ENCODE measurements at places on chromosomes 5 and 9.
A peak's percentile ranks its signal among the peaks of the same experiment; 100 is the strongest.

- DNase-seq: peak; percentile 6
These were observed at the start of gene CDO1 for GRCh38 chr5:115816226-115817081. Gene CDO1, minus strand, starts transcription at chr5:115816659. Its CDS starts 262 bp downstream, at chr5:115816397.

DNA sequence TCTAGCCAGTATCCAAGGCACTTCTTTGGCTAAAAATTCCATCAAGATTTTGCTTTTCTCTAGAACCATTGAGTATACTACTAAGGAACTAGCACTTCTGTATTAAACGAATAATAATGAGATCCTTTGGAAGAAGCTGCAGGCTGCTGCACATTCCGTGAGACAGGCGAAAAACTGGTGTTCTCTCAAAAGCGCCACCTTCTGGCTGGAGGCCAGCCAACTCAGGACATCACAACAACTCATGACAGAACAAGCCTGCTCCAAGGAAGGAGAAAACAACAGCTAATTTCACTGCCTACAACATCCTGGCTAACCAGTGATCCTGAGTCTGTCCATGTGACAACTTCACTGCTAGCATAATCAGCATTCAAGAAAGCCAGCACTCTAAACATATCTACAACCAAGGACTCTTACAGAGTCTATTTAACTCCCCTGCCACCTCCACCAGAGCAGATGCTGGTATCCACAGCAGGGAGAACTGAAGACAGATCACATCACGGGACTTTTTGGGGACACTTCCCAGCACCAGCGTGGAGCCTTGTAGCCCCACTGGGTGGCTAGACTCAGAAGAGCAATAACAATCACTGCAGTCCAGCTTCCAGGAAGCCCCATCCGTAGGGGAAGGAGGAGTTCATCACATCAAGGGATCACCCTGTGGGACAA lies 150.5 kb downstream of the YTHDC2 start:
- DNase-seq: peak; percentile 5

DNA sequence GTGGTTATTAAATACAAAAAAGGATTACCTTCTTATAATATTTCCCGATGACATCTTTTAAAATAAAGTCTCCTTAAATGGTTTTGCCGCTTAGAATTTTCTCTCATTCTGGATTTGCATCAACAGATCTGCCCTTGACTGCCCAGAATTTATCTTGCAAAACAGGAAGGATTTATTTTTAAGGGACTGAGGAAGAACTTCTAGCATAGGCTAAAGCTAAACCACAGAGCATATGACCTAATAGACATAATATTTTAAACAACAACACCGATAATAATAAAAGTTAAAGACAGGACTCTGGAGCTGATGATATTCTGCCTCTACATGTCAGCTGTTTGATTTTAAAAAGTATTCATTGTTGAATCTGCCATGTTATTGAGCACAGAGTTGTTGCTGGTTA lies 145.3 kb upstream of the ADCY2 start:
- DNase-seq: no peak

DNA sequence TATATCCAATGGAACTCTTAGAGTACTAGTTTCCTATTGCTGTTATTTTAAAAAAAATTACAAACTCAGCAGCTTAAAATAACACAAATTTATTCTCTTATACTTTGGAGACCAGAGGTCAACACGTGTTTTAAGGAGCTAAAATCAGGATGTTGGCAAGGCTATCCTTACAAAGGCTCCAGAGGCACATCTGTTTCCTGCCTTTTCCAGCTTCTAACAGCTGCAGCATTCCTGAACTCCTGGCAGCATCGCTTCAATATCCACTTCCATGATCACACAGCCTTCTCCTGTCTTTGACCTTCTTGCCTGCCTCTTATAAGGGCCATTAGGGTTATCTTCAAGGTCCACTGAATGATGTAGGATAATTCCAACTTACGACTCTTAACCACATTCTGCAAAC lies 92.2 kb upstream of the CCNG1 start:
- no peak for DNase-seq

DNA sequence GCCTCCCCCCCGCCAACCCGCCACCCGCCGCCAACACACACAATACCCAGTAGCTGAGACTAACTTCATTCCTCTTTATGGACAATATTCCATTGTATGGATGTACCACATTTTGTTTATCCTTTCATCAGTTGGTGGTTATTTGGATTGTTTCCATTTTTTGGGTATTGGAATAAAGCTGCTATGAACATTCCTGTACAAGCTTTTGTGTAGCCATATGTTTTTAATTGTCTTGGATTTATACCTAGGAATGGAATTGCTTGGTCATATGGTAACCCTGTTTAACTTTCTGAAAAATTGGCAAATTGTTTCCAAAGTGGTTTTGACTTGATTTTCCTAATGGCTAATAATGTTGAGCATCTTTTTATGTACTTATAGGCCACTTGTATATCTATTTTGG lies 4.9 kb upstream of the UBTD2 start:
- no peak for DNase-seq

- DNase-seq: no peak
These were observed 1.3 kb downstream of the SLC1A1 start for GRCh38 chr9:4491626-4491975.

GRCh38 chr5:154758493-154758892 lies 3.3 kb downstream of the LARP1 start:
- no peak for DNase-seq

- no peak for DNase-seq
These were observed 42.9 kb downstream of the OLFM1 start for GRCh38 chr9:135130207-135130976.

- no peak for DNase-seq
These were observed 231.8 kb downstream of the BRINP1 start for GRCh38 chr9:119137479-119137878.

GRCh38 chr5:179731791-179732411 lies 721 bp upstream of the MAML1 start:
- peak; percentile 9 for DNase-seq

GRCh38 chr5:150391064-150391834 lies 21.5 kb downstream of the CD74 start:
- no peak for DNase-seq

DNA sequence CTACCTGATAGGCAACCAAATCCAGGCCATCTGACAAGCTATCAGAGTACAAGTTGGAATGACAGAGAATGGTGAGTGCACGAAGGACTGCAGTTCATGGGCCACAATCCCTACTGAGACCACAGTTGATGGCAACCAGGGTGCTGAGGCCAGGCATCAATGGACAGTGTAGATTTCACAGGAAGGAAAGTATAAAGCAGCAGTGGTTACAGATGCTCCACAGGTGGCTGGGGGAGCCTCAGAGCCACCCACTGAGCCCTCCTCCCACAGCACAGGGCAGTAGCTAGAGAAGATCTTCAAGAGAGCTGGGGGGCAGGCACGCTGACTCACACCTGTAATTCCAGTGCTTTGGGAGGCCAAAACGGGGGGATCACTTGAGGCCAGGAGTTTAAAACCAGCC lies 49.4 kb downstream of the RETREG1 start:
- DNase-seq: no peak

GRCh38 chr5:94754824-94755223 lies 136.4 kb downstream of the SLF1 start:
- no peak for DNase-seq

GRCh38 chr9:14889451-14889850 lies 20.8 kb downstream of the FREM1 start:
- no peak for DNase-seq

GRCh38 chr9:126860757-126861466 lies 473 bp downstream of the ZBTB34 start:
- DNase-seq: no peak

All from stimulated activated CD8-positive, alpha-beta memory T cell treated with anti-CD3 and anti-CD28 coated beads, Interleukin-4, amount 100 ng/mL, for 24 hours (primary cell).